ENCODE measurements at places on chromosomes 1 and 21.

GRCh38 chr1:1943834-1944570 is 24.9 kb upstream of the TMEM52 start:
- DNase-seq = peak; percentile 71

- DNase-seq = no peak
Observed at GRCh38 chr1:59346429-59346828, 49.5 kb downstream of the FGGY start.

- DNase-seq = no peak
Observed at GRCh38 chr1:226496453-226497015, 52.0 kb upstream of the STUM start.

GRCh38 chr1:155931332-155932038 is 2.7 kb downstream of the KHDC4 start:
- no peak for DNase-seq

DNA sequence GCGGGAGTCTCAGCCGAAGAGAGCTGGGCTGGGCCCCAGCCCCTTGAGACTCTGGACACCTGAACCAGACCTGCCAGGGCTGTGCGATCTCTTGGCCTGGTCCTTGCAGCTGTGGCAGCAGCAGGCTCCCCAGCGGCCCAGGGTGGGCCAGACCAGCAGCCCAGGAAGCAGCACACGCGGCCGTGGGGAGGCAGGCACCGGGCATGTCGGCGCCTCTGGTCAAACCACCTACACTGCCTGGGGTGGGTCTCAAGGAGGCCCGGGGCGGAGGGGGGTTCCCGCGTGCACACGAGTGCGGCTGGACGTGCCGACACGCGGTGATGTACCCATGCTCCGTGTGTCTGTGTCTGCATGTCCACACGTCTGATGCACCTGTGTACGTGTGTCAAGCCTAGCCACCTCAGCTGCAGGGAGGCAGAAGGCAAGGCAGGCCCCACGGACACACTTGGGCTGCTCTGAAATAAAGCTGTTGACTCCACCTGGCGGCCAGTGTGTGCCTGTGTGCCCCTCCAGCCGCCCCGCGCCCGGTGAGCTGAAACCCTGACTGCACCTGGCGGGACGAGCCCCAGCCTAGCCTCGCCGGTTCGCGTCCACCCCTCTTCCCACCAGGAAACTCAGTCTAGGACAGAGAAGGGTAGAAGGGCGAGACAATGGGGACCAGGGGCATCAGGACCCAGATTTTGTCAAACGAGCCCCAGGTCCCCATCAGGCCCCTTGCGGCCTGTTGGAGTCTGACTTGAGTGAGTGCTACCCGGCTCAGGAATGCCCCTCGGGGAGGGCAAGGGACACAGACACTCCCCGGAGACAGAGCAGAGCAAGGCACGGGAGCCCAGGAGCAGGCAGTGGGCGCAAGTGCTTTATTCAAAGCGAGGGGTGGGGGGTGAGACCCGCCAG is 11.6 kb downstream of the SCNN1D start:
- DNase-seq = peak; percentile 80
